ENCODE measurements at places on chromosomes 2 and 18. TPM values are rescaled to one million over a fixed set of nuclear protein-coding genes. Genes with fewer than 3 reads are reported as not detected.

Gene AP1S3
- total RNA-seq = 66.3 TPM

Gene DQX1
- total RNA-seq = 0.41 TPM

Gene BUB1
- 91.2 TPM for total RNA-seq

Gene ZC3H6
- 5.3 TPM for total RNA-seq

Gene GPR55
- 0.08 TPM for total RNA-seq

Gene FAM228A
- total RNA-seq = not detected

Gene GPR35
- 1.3 TPM for total RNA-seq

Gene CIB4
- 0.33 TPM for total RNA-seq

Gene M1AP
- total RNA-seq = not detected

Gene DLGAP1
- total RNA-seq = 1.8 TPM

Gene XIRP2
- total RNA-seq = not detected

Gene WIPF1
- 8.3 TPM for total RNA-seq

Gene IL36B
- total RNA-seq = not detected

Gene HAAO
- 0.74 TPM for total RNA-seq

Gene ESPNL
- total RNA-seq = 0.85 TPM

Gene PTH2R
- 0.10 TPM for total RNA-seq

Gene PDE1A
- total RNA-seq = 0.08 TPM

Gene STEAP3
- 44.8 TPM for total RNA-seq

Gene ASAP2
- 107 TPM for total RNA-seq

Gene CNDP1
- total RNA-seq = not detected
